Activated CD4-positive, alpha-beta T cell treated with anti-CD3 and anti-CD28 coated beads for 4 hours (primary cell): ENCODE measurements at places on chromosomes 4 and X.

DNA sequence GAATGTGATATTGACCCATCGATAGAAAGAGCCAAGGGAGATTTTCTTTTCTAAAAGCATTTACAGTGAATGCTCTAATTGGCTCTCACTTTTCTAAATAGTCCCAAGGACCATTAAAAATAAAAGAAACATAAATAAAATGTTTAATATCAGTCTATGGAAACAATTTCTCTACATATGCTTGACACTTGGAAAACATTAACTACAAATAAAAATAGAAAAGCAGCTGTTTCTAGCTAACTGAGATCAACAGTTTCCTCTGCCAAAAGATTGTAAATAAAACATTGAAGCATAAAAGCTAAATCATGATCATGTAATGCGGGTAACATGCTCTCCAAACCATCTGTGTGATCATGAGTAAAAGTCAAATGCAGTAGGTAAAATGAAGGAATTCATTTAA, 49.7 kb downstream of the CORIN start:
- DNase-seq, result no peak

DNA sequence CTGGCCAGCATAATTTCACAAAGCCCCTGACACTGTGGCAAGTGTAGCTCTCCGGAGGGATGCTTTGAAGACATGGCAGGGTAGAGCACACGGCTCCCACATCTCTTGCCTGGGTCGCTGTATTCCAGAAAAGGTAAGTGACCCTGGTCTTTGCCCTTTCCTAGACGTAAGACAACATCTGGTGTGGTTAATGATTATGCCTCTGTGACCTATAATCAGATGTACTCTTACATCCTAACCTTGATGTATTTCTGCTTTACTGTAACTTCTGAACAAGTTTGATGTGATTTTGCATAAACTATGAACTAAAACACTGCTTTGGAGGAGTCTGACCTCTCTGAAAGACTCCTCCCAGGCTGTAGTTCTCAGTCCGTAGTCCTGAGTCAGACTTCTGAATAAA, 59.1 kb upstream of the ACSL1 start:
- no peak for DNase-seq

DNA sequence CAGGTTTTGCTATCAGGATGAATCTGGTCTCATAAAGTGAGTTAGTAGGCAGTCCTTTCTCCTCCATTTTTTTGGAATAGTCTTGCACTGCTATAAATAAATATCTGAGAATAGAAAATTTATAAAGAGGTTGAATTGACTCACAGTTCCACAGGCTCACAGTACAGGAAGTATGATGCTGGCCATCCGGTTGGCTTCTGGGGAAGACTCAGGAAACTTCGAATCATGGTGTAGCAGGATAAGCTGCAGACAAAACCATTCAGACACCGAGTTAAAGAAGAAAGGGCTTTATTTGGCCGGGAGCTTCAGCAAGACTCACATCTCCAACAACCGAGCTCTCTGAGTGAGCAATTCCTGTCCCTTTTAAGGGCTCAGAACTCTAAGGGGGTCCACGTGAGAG, 348.2 kb downstream of the KCTD8 start:
- DNase-seq, result no peak

- no peak for DNase-seq
Observed at GRCh38 chrX:122739770-122740169, 444.3 kb upstream of the GRIA3 start.

GRCh38 chrX:133401536-133401935, 13.8 kb downstream of the GPC4 start:
- DNase-seq, result no peak

GRCh38 chr4:75422998-75423397, 91.2 kb downstream of the RCHY1 start:
- no peak for DNase-seq

GRCh38 chr4:149345424-149345823, 470.2 kb downstream of the IQCM start:
- no peak for DNase-seq

- DNase-seq, result no peak
Observed at GRCh38 chr4:80897537-80898303, 132.8 kb upstream of the BMP3 start.

GRCh38 chr4:11489453-11490083, 60.9 kb upstream of the HS3ST1 start:
- DNase-seq, result no peak

GRCh38 chrX:39065051-39065871, 264.0 kb downstream of the MID1IP1 start:
- no peak for DNase-seq

DNA sequence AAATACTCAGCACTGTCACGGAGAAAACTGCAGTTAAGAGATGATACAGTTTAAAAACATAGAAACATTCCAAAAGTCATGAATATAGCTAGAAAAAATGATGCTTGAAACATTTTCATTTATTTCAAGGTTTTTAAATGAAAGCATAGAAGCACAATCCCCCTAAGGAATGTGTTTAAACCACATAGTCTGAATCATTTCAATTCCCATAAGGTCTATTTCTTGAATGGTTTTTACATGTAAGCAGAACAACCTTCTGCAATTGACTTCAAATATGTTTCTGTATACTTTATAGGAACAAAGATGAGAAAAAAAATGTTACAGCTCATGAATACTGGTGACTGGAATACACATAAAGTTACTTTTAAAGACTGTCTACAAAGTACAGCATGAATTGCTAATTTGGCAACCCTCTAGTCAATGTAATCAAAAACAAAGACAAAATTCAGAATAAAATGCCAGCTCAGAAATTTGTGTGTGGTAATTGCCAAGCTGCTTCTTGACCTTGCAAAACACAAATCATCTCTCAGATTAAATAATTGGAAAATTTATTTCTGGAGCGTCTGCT, 886.4 kb upstream of the ADGRL3 start:
- DNase-seq, result no peak

DNA sequence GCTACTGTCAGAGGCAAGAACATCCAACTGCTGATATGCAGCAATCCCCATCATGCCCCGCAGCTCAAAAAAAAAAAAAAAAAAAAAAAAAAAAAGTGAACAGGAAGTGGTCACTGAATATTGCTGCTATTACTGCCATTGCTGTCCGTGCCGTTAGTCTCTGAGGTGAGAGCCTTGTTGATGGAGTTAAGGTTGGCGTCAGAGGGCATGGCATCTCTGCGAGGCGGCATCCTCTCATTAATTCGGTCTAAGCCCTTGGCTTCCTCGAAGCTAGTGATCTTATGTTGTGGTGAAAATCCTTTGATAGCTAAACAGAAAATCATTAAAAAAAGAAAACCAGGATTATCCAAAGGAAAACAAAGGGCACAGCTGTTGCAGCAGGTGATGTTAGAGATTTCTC, 321.6 kb downstream of the PPP3CA start:
- DNase-seq, result no peak

DNA sequence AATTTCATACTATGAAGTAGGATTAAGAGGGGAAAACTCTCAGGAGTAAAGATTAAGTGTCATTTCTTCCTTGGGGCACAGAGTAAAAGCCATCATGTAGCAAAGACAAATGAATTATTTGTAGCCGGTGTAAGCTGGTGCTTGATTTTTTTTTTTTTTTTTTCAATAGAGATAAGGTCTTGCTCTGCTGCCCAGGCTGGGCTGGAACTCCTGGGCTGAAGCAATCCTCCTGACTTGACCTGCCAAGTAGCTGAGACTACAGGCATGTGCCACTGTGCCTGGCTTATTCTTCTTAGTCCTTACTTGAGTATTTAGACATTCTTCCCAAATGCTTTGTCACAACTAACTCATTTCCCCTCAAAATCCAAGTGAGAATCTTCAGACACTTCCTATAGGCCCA, 125.7 kb downstream of the STOX2 start:
- DNase-seq, result no peak

DNA sequence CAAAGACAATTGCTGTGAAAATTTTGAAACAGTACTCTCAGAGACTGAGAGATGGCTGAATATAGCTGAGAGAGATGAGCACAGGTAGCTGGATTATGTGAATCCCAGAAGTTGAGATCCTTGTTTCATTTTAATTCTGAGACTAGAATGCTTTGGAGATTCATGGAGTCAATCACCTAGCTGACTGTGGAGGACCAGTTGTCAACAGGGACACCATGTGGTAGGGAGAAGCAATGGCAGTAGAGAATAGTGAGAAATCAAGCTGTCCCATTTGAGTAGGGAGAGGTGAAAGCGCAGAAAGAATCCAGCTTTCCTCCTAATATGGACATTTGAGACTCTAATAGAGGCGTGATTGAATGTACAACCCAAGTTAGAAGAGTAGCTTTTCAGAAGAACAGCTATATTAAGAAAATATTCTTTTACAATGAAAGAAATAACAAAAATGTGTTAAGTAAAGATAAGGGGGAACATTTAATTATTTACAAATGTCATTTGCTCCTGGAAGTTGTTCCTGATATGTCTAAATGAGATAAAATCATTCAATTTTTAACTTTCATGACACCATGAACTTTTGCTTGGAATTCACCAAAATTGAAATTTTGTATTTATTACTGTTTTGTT, 30.3 kb upstream of the GLRB start:
- DNase-seq, result no peak

DNA sequence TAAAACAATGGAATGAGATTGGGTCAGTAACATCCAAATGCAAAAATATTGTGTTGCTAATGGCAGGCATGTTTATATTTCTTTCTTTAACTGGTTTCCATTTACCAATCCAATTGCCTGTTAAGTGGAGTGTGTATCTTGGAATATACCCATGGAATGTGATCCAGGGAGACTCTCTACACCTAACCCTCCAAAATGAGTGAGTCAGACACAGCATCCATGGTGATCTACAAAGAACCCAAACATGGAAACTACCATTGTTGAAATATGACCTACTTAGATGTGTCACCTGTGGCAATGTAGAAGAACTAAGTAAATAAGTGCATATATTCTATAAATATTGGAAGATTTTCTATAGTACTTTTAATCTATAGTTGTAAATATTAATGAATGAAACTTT, 110.3 kb downstream of the AREG start:
- DNase-seq, result no peak

DNA sequence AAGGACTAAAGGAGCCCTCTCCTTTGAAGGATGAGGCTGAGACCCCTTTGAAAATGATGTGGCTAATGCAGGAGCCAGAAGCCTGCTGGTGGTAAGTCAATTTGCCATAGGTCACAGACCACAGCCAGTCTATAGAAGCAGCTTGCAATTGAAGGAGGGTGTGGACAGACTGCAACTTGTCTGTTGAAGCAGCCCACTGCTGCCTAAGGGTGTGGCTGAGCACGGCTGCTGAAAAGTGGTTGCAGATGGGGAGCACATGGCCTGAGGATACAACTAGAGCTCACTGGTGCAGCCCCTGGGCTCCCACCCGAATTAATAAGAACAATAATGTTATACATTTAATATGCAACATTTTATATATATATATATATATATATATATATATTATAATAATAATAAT, 11.4 kb upstream of the EXOC1L start:
- no peak for DNase-seq

DNA sequence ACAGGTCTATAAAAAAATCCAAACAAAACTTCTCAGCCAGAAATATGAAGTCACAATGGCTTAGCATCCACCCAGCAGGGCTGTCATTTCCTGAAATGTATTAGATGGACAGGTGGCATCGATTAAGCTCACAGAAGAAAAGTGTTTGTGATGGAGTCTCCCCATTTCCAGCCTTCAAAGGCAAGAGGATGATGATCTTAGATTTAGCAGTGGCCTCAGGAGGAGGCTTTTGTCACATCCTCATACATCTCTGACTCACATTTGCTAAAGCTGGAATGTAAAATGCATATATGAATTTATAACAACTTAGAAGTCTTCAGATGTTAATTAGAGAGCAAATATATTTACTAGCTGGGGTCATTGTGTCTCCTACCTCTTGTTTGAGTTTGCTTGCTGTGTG, 441.9 kb downstream of the SPRY1 start:
- no peak for DNase-seq

GRCh38 chr4:126800575-126801141, 832.1 kb upstream of the INTU start:
- DNase-seq, result no peak

GRCh38 chr4:4666693-4667621, 125.1 kb upstream of the STX18 start:
- no peak for DNase-seq

DNA sequence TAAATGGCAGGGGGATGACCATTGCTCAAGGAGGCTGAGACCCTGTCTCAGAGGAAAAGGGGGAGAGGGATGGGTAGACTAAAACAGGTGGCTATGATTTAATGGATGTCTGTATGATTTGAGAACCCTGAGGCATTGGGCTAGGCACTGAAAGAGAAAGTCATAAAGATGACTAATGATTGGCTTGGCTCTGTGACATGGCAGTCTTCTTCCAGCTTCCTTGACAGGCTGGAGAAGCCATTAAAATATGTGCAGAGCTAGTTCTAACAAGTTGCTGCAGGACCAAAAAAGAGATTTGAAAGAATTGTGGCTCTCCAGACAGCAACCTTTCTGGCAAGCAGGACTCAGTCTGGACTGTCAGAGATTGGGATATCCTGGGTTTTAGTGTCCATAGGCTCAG, 53.6 kb downstream of the AMER1 start:
- no peak for DNase-seq

- no peak for DNase-seq
Observed at GRCh38 chr4:4986841-4987240, 32.4 kb downstream of the CYTL1 start.

- DNase-seq, result no peak
Observed at GRCh38 chr4:75172551-75172950, 239.6 kb downstream of the PARM1 start.

GRCh38 chr4:102321260-102321995, 23.9 kb downstream of the SLC39A8 start:
- no peak for DNase-seq

DNA sequence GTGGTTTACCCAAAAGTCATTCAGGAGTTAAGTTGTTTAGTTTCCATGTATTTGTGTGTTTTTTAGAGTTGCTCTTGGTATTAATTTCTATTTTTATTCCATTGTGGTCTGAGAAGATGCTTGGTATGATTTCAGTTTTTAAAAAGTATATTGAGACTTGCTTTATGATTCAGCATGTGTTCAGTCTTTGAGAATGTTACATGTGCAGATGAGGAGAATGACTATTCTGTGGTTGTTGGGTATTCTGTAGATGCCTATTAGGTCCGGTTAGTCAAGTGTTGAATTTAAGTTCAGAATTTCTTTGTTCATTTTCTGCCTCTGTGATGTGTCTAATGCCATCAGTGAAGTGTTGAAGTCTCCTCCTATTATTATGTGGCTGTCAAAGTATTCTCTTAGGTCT, 249.4 kb downstream of the ARHGAP10 start:
- DNase-seq, result no peak

GRCh38 chr4:114599903-114600552, 1.4 kb downstream of the UGT8 start:
- no peak for DNase-seq

GRCh38 chrX:67892401-67892800, 348.6 kb downstream of the AR start:
- DNase-seq, result no peak

- no peak for DNase-seq
Observed at GRCh38 chr4:100907465-100908454, 389.9 kb upstream of the EMCN start.

DNA sequence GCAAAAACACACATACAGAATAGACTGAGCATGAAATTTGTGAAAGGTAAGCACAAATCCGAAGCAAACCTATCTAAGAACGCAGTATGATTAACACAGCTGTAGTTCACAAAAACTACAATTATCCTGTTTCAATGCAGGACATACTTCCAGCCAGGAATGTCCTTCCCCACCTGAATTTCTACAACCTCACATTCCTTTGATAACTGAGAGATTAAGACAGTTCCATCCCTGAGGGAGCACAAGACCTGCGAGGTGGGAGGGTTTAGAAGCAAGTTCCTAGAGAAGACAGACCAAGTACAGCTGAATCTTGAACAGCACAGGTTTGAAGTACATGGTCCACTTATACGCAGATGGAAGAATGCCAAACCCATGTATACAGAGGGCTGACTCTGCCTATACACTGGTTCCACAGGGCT, 10.6 kb downstream of the ABCG2 start:
- DNase-seq, result no peak
